ENCODE measurements at places on chromosomes 7 and 10.

DNA sequence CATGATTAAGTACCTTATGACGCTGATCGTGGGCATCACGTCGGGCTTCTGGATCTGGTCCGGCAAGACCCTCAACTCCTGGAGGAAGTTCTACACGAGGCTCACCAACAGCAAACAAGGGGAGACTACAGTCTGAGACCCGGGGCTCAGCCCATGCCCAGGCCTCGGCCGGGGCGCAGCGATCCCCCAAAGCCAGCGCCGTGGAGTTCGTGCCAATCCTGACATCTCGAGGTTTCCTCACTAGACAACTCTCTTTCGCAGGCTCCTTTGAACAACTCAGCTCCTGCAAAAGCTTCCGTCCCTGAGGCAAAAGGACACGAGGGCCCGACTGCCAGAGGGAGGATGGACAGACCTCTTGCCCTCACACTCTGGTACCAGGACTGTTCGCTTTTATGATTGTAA, 2.5 kb downstream of the FZD1 start:
- DNase-seq: no peak

DNA sequence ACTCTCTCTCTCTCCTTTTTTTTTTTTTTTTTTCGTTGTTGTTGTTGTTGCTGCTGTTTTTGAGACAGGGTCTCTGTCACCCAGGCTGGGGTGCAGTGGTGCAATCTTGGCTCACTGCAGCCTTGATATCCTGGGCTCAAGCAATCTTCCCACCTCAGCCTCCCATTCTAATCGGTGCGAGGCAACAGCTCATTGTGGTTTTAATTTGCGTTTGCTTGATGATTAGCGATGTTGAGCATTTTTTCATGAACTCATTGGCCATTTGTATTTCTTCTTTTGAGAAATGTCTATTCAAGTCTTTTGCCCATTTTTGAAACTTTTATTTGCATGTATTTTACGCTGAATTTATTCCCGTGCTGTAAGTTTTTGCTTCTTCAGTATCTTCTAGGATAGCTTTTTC, 13.3 kb upstream of the ZC3HAV1L start:
- no peak for DNase-seq

- no peak for DNase-seq
These were observed 29.6 kb downstream of the GLI3 start for GRCh38 chr7:42207420-42207819.

- no peak for DNase-seq
These were observed 134.6 kb downstream of the FAM204A start for GRCh38 chr10:118207470-118208007.

- peak; percentile 40 for DNase-seq
These were observed 88.1 kb downstream of the GSAP start for GRCh38 chr7:77327932-77328628.

- no peak for DNase-seq
These were observed 229.1 kb upstream of the SHH start for GRCh38 chr7:156041398-156041797.

- DNase-seq: peak; percentile 11
These were observed 21.6 kb upstream of the TSPAN33 start for GRCh38 chr7:129122751-129123509.

DNA sequence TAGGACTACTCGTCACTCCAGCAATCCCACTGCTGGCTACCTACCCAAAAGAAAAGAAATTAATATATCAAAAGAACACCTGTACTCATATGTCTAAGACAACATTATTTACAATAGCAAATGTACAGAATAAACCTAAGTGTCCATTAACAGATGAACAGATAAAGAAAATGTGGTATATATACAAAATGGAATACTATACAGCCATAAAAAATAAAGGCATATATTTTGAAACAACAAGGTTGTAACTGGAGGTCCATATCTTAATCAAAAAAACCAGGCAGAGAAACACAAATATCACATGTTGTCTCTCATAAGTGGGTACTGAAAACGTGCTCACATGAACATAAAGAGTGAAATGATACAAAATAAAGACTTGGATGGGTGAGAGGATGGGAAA, 1073.3 kb upstream of the PHF14 start:
- DNase-seq: no peak

DNA sequence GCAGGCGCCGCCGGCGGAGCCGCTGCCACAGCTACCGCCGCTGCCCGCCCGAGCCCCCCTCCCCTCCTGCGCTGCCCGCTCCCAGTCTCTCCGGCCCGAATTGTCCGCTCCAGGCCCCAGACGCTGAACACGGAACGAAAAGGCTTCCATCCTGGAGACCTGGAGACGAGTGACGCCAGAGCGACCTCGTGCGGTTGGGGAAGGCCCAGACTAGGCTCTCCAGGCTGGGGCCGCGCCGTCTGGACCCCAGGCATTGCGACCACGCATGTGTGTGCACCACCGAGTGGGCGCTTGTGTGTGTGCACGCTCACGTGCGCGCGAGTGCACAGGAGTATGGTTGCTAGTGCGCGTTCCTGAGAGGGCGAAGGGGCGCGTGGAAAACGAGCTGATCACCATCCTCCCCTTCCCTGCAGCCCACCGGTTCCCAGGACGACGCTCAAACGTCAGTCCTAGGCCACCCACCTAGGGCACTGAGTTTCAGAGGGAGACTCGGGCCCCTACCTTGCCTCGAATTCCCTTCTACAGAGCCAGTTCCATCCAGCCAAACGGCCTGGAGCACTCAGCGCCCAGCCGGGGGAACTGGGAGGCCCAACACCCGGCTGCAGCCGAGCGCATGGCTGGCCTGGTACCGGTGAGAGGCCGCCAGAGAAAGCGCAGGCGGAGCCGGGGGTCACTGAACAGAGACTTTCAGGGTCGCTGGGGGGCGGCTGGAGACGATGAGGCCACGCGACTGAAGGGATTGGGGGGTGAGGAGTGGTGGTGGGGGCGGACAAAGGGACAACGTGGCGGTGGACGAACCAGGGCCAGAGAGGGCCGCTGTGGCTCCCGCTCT, 11.6 kb downstream of the LBX1 start:
- DNase-seq: peak; percentile 37

DNA sequence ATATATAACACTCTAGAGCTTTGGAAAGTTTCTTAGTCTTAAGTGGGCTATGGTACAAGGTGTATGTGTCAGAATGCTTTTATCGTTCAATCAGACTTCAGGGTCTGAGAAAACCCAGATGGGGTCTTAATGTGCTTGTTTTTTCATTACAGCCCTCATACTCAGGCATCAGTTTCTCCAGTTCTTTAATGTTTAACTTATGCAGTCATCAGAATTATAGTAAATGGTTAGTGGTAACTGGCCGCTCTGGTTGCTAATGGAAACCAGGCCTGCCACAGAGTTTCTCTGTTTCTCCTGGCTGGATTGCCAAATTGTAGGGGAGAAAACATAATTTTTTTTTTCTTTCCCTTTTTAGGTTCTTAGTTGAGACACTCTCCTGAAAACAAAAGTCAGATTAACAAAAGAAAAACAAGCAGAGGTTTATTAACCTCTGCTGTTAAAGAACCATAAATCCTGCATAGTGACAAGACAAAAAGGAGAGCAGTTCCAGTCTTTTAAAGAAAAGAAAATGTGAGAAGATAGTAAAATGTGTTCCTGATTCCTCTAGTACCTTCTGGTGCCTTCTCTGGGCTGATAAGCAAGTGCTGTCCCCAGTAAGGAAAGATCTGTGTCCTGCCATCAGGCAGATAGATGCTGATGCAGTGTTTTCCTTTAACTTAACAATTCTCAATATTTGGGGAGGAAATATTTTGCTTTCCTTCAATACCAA, 21.5 kb upstream of the GHITM start:
- no peak for DNase-seq

Measured in endothelial cell of umbilical vein (primary cell).